ENCODE measurements at places on chromosomes 7 and 10. TPM values are rescaled to one million over a fixed set of nuclear protein-coding genes. Genes with fewer than 3 reads are reported as not detected.

DNA sequence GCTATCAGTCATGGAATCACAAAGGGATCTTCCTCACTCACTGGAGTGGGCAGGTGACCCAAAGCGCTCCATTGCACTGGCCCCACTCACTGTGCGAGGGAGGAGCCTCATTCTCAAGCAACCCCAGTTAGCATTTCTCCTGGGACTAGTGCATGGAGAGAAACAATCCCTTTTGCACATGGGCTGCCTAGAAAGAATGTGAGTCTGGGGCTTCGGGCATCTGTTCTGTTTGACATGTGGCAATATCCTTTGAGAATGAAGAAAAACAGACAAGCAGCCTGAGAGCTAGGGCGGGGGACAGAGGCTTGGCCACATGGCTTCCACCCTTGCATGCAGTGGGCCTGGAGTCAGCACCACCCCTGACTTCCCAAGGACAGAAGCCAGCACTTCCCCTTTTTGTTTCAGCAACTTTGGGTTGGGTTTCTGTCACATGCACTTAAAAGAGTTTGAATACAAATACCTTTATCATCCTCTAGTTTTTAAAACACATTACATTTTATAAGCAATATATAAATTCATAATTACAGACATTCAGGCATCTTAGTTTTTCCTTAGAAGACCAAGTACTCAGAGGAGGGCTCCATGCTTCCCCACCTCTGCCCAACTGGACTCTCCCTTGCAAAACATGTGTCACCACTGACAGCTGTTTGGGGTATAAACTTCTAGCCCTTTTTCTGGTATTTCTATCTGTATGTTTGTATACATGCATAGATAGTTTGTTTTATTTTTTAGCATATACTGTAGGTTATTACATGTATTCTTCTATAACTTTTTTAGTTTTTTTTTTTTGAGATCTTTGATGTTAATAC lies 73.8 kb downstream of the RBM20 start:
- no peaks in the 10 kb centered on the region for H3K36me3 ChIP-seq
- no peaks in the 10 kb centered on the region for H3K4me1 ChIP-seq
- no peak for DNase-seq
- H3K4me3 ChIP-seq: no peak overlapping the region

GRCh38 chr7:89605362-89605761 lies 548.9 kb upstream of the STEAP1 start:
- DNase-seq: no peak
- no peak overlapping the region for H3K4me3 ChIP-seq
- H3K36me3 ChIP-seq: no peaks in the 10 kb centered on the region
- H3K27ac ChIP-seq: no peak overlapping the region
- no peaks in the 10 kb centered on the region for H3K27me3 ChIP-seq

DNA sequence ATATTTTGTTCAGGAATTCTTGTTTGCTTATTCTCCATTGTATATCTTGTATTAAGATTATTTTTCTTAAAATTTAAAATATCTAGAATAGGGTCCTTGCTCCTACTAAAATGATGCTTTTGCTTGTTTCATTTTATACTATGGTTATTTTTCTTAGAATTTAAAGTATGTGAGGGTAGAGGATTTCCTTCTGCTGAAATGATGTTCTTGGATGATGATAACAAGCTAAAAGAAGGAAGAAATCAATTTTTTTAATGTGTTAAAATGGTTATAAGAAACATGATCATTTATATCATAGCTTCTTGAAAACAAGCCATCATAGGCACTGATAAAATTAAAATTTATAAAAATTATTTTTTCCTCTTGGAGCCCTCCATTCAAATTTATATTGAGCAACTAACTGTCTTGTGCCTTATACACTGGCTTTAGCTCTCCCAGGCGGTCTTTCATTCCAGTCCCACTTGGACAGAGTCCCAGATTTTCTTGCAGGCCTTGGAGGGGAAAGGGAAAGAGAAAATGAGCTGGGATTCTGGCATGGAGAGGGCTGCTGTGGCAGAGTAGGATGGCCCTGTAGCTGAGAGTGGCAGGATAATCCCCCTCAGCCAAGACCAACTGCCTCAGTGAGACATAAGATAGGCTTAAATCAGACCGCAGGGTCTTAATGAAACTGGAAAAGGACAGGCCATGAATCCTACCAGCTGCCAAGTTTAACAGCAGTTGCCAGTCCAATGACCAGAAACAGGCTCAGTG lies 60.2 kb downstream of the DNAJB9 start:
- H3K27ac ChIP-seq: no peak overlapping the region
- H3K27me3 ChIP-seq: 0 out of 2 replicates have a peak, but pooled peaks cover 8% of the 10 kb centered on the region
- H3K4me1 ChIP-seq: no peaks in the 10 kb centered on the region

GRCh38 chr7:149442924-149443323 lies 17.9 kb downstream of the ZNF777 start:
- DNase-seq: no peak
- no peak overlapping the region for H3K4me3 ChIP-seq
- no peaks in the 10 kb centered on the region for H3K27me3 ChIP-seq
- peaks cover 6% of the 10 kb centered on the region for H3K36me3 ChIP-seq
- H3K4me1 ChIP-seq: no peaks in the 10 kb centered on the region

GRCh38 chr10:81600185-81600584 lies 274.8 kb upstream of the NRG3 start:
- no peaks in the 10 kb centered on the region for H3K36me3 ChIP-seq
- peak; percentile 55 for DNase-seq
- no peak overlapping the region for H3K4me3 ChIP-seq
- peak overlapping the region; percentile 15 for H3K27ac ChIP-seq
- no peaks in the 10 kb centered on the region for H3K27me3 ChIP-seq

DNA sequence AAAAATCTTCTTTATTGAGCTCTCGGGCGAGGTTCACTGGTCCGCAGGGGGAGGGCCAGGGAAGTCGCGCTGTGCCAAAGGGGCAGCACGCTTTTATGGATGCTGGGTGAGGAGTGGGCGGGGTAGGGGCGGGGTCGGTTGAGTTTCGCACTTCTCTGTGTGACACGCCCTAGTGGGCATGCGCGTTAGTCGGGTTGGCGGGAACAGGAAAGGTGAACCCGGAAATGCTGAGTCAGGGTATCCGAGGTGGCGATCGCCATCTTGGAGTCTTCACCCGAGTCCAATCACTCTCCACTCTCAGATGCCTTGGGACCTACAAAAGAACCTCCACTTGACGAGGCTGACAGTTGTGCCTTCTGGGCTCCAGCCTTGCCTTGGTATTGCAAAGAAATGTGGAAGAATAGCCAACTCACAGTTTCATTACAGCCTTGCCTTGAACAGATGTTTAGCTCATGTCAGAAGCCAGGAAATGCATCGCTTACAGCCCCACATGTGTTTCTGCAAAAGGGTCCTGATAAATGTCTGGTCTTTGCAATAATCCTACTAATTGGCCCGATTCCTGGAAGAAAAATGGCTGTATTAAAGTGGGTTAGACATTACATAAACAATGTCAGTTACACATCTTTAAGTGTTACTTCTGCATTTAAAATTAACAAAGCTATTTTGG lies 64.1 kb downstream of the AHR start:
- H3K4me1 ChIP-seq: 0 out of 2 replicates have a peak, but pooled peaks cover 5% of the 10 kb centered on the region
- DNase-seq: no peak
- H3K27ac ChIP-seq: no peak overlapping the region
- H3K36me3 ChIP-seq: no peaks in the 10 kb centered on the region
- no peaks in the 10 kb centered on the region for H3K27me3 ChIP-seq

GRCh38 chr10:62000726-62001125 lies 99.2 kb downstream of the ARID5B start:
- DNase-seq: no peak
- no peak overlapping the region for H3K27ac ChIP-seq
- H3K4me3 ChIP-seq: no peak overlapping the region

GRCh38 chr7:124667312-124668153 lies 98.1 kb downstream of the GPR37 start:
- H3K36me3 ChIP-seq: no peaks in the 10 kb centered on the region
- no peaks in the 10 kb centered on the region for H3K27me3 ChIP-seq
- H3K4me1 ChIP-seq: peaks cover 13% of the 10 kb centered on the region

Gene OPN4
- total RNA-seq: not detected

DNA sequence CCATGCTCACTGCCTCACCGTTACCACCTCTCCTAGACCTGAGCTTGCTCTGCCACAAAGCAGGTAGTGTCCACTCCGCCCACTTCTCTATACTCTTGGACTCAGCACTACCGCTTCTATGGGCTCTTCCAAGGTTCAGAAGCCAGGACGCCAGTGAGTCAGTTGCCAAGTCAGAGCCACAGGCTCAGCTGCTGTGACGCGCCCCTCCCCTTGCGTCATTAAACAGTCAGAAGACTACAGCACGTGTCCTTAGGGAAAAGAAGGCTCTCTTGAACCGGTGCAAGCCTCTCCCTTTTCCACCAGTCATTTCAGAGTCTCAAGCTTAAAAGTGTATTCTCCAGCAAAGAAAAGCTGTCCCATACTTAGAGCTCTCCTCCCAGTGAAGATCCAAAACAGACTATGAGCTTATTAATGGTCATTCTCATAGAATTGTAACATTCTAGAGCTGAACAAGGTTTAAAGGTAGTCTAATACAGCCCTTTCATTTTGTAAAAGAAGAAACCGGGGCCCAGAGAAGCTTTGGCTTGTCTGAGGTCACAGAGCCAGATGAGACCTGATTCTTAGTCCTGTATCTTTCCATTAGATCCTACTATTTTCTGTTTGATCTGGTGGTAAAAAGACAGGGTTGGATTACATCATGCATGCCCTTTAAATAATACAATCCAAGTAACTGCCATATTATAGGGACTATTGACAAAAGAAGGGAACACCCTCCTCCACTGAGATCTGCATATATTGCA lies 40.9 kb upstream of the MET start:
- H3K27ac ChIP-seq: peak overlapping the region; percentile 56
- no peak overlapping the region for H3K4me3 ChIP-seq
- DNase-seq: peak; percentile 83
- no peaks in the 10 kb centered on the region for H3K36me3 ChIP-seq
- no peaks in the 10 kb centered on the region for H3K27me3 ChIP-seq

All from PC-3 (cell line).